ENCODE measurements at places on chromosomes 4 and X. TPM values are rescaled to one million over a fixed set of nuclear protein-coding genes. Genes with fewer than 3 reads are reported as not detected.

TIMP1 gene
- total RNA-seq: 120 TPM

PGAM4 gene
- total RNA-seq: not detected

CXorf65 gene
- total RNA-seq: not detected

OPN1MW gene
- not detected for total RNA-seq

UGT2A2 gene
- not detected for total RNA-seq

LUZP4 gene
- not detected for total RNA-seq

SERPINA7 gene
- total RNA-seq: not detected

SLC34A2 gene
- 0.34 TPM for total RNA-seq

FRMPD4 gene
- total RNA-seq: 0.07 TPM

ACE2 gene
- 0.59 TPM for total RNA-seq

SH2D1A gene
- total RNA-seq: not detected

SMIM10 gene
- total RNA-seq: 4.0 TPM

POF1B gene
- total RNA-seq: 1.5 TPM

LNX1 gene
- total RNA-seq: 14.0 TPM

UGT2B10 gene
- total RNA-seq: not detected

MAP9 gene
- total RNA-seq: 22.4 TPM

RBM46 gene
- total RNA-seq: 0.43 TPM

ABCG2 gene
- 0.82 TPM for total RNA-seq

BTK gene
- 0.20 TPM for total RNA-seq

RIPPLY1 gene
- total RNA-seq: not detected

LPAR4 gene
- total RNA-seq: 2.0 TPM

TIGD2 gene
- total RNA-seq: 10.8 TPM
